ENCODE measurements at places on chromosomes 6 and 20. TPM values are rescaled to one million over a fixed set of nuclear protein-coding genes. Genes with fewer than 3 reads are reported as not detected.

The HLA-DMB gene
- total RNA-seq = 20.1 TPM

The RAB44 gene
- total RNA-seq = 0.66 TPM

The OVOL2 gene
- not detected for total RNA-seq

The SRSF12 gene
- total RNA-seq = 1.9 TPM

The C20orf141 gene
- not detected for total RNA-seq

The COX4I2 gene
- total RNA-seq = 9.5 TPM

The PRDM13 gene
- total RNA-seq = not detected

The IP6K3 gene
- total RNA-seq = 1.0 TPM

The LHFPL5 gene
- total RNA-seq = not detected

The FAM209B gene
- total RNA-seq = 0.90 TPM

The FAM83C gene
- total RNA-seq = not detected

The KCNK16 gene
- total RNA-seq = not detected

The MYH7B gene
- 0.57 TPM for total RNA-seq

The AK9 gene
- total RNA-seq = 10.8 TPM

The SOX18 gene
- 186 TPM for total RNA-seq

The PLTP gene
- 113 TPM for total RNA-seq

The DSP gene
- total RNA-seq = 6.3 TPM

The HLA-DMA gene
- total RNA-seq = 36.9 TPM

The GPR63 gene
- 1.4 TPM for total RNA-seq

The CDC5L gene
- 17.6 TPM for total RNA-seq

The HDAC2 gene
- 61.5 TPM for total RNA-seq

The HLA-G gene
- total RNA-seq = 0.29 TPM

The BPI gene
- total RNA-seq = 0.51 TPM

The HLA-DRB5 gene
- 127 TPM for total RNA-seq

The CNR1 gene
- total RNA-seq = 10.4 TPM

The SLC17A3 gene
- not detected for total RNA-seq

The MEI4 gene
- total RNA-seq = not detected

The CENPQ gene
- 4.2 TPM for total RNA-seq

The C6orf120 gene
- 20.6 TPM for total RNA-seq

The SEL1L2 gene
- total RNA-seq = not detected

The CRYBG1 gene
- total RNA-seq = 6.2 TPM

The BEND6 gene
- 3.1 TPM for total RNA-seq

The SSTR4 gene
- not detected for total RNA-seq

The TCP11 gene
- total RNA-seq = 0.36 TPM

The HAO1 gene
- total RNA-seq = not detected

The PGBD1 gene
- 6.2 TPM for total RNA-seq

The IL20RA gene
- total RNA-seq = not detected

The POM121L2 gene
- not detected for total RNA-seq

The LY6G6F gene
- total RNA-seq = not detected

The APOBEC2 gene
- not detected for total RNA-seq
